ENCODE measurements at places on chromosomes 2 and 18.
A peak's percentile ranks its signal among the peaks of the same experiment; 100 is the strongest.

DNA sequence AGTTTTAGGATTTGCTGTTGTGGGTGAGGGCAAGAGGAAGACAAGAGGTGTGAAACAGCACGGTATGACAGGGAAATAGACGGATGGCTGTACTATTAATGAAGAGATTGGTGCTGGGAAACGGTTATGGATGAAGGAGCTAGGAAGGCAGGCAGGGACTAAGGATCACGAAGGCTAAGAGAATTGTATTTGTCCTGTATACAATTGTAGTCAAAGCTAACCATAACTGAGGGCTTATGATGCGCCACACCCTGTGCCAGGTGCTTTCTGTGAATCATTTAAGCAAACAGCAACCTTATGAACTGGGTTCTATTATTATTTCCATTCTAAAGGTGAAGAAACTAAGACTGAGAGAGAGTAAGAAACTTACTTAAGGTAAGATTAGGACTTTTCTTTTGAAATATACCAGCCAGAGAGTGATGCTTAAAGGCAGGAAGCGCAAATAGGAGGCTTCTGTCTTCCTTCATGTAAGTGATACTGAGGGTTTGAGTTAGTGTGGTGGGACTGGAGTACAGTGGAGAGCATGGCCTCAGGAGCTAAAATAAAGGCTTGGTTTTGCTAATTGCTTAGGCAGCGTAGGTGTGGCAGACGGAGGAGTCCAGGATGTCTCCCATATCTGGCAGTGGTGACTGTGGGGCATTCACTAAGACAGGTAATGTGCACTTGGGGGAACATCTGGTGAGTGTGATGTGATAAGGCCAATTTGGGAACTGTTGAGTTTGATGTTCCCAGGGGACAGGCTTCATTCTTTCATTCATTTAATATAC is 85.8 kb downstream of the PLEKHM3 start:
- peak; percentile 76 for DNase-seq

DNA sequence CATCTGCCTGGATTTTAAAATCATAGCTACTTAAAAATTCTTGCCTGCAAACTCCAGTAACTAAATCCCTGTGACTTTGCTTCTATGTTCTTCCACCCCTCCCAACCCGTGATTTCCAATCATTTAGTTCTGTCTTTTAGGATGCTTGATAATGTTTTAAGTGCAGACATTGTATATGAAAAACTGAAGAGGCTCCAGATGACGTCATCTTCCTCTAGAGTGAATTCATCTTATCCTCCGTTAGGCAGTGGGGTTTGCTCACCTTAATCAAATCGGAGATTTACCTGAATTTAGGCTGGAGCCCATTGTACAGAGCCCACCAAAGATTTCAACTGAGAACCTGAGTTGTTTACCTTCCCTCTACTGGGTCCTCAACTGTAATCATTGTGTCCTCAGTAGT is 10.9 kb downstream of the FBXO48 start:
- DNase-seq = no peak

- DNase-seq = no peak
These were observed 195.0 kb downstream of the EPHA4 start for GRCh38 chr2:221377066-221377465.

DNA sequence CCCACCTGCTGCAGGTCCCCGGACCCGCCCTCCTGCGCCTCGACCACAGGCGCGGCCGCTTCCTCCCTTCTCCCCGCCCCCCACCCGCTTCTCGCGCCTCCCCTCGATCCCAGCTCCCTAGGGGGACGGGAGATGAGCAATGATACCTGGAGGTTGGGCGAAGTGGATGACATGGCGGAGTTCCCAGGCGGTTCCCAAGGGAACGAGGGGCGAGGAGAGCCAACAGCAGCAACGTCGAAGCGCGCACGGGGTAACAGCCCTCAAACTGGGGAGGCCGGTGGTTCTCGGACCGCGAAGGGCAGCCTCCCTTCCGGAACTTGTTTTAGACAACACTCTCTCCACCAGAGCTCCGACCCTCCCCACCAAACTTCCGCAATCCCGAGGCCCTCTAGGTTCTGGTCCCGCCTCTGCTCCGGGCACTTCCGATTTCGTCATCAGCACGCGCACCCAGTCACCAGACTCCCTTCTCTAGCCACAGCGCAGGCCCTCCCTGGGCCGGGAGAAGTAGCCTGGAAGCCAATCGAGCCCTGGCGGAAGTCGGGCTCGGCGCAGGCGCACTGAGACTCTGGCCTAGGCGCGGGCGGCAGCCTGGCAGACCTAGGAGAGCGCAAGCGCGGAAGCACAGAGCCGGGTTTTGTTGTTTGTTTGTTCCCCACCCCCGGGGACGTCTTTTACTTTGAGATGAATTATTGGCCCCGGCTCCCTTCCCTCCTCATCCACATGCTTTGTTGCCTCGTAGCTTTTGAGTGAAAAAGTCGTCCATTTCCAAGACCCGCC is at the start of gene VPS4B:
VPS4B (minus strand) TSS at position 390 of the 777 bp plus-strand sequence; CDS start at position 173, 217 bp downstream.
- peak; percentile 99 for DNase-seq

GRCh38 chr18:40995529-40995928 is 959.5 kb upstream of the PIK3C3 start:
- DNase-seq = no peak

GRCh38 chr18:9000733-9001132 is 101.8 kb upstream of the NDUFV2 start:
- no peak for DNase-seq

- DNase-seq = no peak
These were observed 80.3 kb upstream of the TSPYL6 start for GRCh38 chr2:54336136-54336976.

DNA sequence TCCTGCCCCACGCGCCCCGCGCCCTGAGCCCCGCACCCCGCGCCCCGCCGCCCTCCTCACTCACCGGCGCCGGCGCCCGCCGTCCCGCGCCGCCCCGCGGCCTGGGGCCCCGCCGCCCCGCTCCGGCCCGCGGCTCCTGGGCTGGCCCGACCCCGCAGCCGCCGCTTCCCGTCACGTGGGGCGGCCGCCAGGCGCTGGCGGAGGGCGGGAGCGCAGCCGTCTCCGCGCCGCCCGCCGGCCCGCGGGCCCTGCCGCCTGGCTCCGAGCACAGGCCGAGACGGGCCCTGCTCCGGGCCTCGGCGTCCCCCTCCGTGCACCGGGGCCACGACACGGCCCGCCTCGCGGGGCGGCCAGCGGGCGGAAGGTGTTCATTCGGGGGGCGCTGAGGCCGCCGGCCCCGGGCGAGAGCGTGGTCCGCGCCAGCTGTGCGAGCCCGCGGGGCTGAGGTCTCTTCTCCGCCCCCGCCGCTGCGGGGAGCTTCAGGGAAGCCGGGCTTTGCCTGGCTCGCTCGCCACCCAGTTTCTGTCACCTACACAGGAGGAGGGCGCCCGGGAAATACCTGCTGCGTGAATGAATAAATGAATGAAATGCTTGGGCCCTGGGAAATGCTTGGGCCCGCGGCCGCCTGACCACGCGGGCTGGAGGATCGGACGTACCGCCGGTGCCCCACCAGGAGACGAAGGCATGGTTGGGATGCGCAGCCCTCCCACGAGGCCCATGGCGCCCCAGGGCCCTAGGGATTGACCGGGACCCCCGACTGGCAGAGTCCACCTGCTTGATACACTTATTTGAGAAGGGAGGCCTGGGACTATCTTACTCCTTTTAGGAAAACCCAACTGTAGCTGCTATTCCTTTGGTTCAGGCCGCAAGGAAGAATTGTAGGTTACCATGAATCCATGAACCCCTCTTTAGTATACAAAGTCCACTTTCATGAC is at the start of gene TGFBRAP1:
TGFBRAP1 (minus strand) TSS at position 175 of the 935 bp plus-strand sequence. CDS start 21,434 bp downstream, outside the sequence.
- DNase-seq = peak; percentile 26

DNA sequence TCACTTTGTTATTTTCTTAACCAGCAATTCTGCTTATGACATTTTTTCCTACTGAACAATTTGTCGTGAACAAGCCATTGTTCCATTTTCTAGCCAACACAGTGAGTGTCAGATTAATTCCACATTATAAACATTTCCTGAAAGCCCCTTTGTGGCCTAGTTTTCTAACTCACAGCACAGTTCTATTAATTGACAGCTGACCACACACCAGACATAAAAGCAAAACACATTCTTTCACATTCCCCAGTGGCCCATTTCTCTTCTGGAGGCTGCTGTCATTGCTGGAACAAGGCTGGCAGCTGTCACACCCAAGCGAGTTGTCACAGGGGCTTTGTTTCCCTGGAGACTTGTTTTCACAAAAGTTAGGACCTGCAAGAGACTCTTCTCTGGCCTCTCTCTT is 50.7 kb downstream of the RNF152 start:
- DNase-seq = no peak

GRCh38 chr2:61995515-61995914 is 90.0 kb downstream of the COMMD1 start:
- no peak for DNase-seq

DNA sequence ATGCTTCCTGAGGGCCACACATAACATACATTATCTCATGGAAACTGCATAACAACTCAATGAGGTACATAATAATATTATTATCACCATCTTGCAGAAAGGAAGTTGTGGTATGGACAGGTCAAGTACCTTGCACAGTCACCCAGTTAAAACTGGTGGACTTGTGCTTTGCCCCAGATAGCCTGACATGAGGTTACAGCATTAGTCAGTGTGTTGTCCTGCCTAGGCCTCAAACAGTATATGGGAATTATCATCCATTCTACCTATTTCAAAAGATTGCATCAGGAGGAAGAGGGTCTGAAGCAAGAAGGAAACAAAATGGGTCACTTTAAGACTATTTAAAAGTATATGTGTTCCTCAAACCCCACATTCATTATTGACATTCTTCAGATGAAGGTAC is 5.4 kb upstream of the ANTXR1 start:
- no peak for DNase-seq

DNA sequence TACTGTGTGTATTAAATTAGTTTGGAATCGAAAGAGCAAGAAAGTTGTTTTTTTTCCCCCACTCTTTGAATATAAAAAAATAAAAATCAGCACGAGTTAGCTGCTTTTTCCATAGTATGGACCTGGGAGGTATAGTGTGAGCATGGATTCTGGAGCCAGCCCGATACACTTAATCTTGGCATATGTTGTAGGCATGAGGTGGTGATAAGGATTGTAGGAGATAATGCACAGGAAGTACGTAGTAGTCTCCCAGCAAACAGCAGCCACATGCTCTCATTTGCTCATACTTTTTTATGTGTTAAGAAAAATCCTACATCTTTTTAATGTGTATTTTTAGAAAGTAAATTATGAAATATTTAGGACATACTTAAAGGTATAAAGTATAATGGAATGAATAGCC is 2.1 kb upstream of the DNAJC27 start:
- DNase-seq = no peak

- DNase-seq = no peak
These were observed 5.6 kb downstream of the LAMA3 start for GRCh38 chr18:23694637-23695430.

DNA sequence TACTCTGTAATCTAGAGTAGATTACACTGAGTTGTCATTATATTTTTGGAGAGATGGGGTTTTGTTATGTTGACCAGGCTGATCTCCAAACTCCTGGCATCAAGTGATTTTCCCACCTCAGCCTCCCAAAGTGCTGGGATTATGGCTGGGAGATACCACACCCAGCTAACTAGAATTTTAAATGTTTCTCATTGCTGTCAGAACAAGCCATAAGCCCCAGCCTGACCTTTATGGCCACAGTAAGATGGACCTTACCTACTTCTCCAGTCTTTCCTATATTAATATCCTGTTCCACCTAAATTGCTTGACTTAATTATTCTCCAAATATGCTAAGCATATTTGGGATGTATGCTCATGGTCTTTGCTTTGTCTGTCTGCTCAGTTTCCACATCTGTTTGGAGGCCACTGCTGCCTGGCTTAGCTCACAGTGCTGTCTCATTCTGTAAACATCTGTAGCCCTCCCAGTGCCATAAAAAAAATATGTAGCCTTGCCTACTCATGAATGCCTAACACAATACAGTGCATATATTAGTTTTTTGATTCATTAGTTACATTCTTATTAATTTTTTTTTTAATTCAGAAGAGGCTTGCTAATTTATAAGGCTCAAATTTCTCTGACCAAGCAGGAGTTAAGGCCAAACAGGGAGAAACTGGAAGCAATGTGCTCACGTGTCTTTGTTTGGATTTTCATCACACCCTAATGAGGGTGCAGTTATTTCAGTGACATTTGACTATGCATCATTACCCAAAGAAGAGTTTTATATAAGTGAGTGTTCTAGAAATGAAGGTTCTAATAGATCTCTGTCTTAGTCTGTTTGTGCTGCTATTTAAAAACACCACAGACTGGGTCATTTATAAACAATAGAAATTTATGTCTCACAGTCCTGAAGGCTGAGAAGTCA is 45.3 kb upstream of the PSME4 start:
- DNase-seq = peak; percentile 17

DNA sequence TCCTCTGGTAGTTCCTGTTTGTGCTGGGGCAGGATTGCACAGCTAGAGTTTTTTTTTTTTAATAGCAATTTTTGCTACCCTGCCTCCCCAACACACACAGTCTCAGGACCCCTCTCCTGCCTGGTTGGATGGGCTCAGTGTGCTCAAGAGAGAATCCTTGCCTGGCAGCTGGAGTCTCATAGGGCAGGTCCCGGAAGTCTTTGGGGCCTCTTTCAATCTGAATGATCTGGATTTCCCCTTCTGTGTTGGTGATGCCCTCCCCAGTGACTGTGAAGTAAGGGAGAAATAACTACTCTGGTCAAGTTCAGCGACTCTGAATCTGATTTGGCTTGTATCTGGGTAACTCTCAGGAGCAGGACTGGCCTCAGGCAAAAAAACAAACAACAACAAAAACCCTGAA is 220.6 kb upstream of the LRRTM1 start:
- no peak for DNase-seq

- DNase-seq = no peak
These were observed 3.5 kb downstream of the CRIM1 start for GRCh38 chr2:36359067-36359466.

Measured in NCI-H2171 treated with DMSO at 0.1 percent for 48 hours (cell line).